ENCODE measurements at places on chromosomes 11 and 22. TPM values are rescaled to one million over a fixed set of nuclear protein-coding genes. Genes with fewer than 3 reads are reported as not detected.

DNA sequence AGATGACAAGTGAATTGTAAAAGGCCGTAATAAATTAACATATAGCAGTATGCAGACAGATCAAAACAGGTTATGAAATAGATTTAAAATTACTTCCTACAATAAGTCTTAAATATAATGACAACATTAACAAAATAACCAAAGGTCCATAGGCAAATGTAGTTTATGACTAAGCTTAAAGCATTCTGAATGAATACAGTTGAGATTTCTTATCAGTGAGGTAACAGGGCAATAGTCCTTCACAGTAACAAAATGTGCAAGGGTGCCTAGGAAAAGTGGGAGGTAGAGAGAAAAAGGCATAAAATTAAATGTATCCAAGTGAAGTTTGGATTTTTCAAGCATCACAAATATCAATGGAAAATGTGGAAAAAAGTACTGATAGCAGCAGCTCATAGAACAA lies 20.9 kb upstream of the P4HA3 start:
- no peak for DNase-seq

- no peak for DNase-seq
These were observed 477 bp downstream of the DPAGT1 start for GRCh38 chr11:119100994-119101758.

- DNase-seq: no peak
These were observed 1205.1 kb upstream of the CNTN5 start for GRCh38 chr11:97815667-97816066.

GRCh38 chr11:14858404-14858803 lies 33.6 kb downstream of the CYP2R1 start:
- no peak for DNase-seq

DNA sequence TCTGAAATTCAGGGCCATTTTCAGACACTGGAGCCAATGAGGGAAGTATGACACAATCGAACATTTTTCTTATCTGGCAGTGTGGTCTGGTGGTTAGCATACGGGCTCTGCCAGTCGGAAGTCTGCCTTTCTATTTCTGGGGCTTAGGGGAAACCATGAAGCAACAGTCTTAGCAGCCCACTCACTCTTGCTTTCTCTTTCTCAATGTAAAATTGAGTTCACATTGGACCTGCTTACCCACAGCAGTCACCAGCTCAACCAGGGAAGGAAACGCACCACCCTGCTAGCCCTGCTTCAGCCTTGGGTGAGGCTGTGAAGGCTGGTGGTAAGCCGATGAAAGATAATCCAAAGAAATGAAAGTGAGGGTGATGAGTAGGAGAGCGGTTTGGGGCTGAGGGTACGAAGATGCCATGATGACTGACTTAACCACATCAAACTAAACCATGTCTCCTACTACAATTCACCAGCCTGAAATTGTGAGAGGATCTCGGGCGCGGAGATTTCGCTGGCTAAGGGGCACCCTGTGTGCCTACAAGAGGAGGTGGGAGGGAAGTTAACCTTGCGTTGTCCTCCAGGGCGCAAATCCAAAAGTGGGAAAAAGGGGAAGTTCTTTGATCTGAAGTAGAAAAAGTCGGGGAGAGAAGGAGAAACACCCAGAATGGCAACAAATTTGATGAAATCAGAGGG lies 2.0 kb upstream of the LMO2 start:
- no peak for DNase-seq

GRCh38 chr22:40668611-40669411 lies 10.5 kb upstream of the MCHR1 start:
- no peak for DNase-seq

- DNase-seq: no peak
These were observed 22.0 kb downstream of the RHBDD3 start for GRCh38 chr22:29245626-29246385.

SYT7 gene
- 4.9 TPM for polyA plus RNA-seq

IGLL1 gene
- 1.5 TPM for polyA plus RNA-seq

LYVE1 gene
- 67.9 TPM for polyA plus RNA-seq
